ENCODE measurements at places on chromosomes 3 and 15. TPM values are rescaled to one million over a fixed set of nuclear protein-coding genes. Genes with fewer than 3 reads are reported as not detected.

The INKA1 gene
- 5.7 TPM for total RNA-seq

The PCOLCE2 gene
- not detected for total RNA-seq

The MBNL1 gene
- total RNA-seq = 265 TPM

The NR2E3 gene
- not detected for total RNA-seq

The KBTBD13 gene
- not detected for total RNA-seq

The SAMMSON gene
- total RNA-seq = not detected

The ZNF385D gene
- total RNA-seq = not detected

The ARHGAP11A gene
- 22.2 TPM for total RNA-seq

- DNase-seq = no peak
Measured at GRCh38 chr3:27216955-27217552, 152.1 kb downstream of the NEK10 start.

DNA sequence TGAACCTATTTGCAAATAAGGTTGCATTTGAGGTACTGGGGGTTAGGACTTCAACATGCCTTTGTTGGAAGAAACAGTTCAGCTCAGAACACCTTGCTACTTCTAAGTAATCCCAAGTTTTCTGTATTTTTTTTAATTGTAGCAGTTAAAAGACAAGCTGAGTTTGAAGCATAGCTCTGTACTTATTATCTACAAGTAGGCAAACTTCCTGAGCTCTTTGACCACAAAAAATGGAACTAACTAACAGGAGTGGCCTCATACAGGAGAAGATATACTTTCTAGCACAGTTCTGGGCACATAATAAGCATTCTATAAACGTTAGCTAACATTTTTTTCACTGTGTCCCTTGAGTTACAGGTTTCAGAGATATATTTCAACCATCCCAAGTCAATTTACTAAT is 159.2 kb downstream of the CHST2 start:
- no peak for DNase-seq

All from Karpas-422 (cell line).